ENCODE measurements at places on chromosomes 7 and 10.
A peak's percentile ranks its signal among the peaks of the same experiment; 100 is the strongest.

DNA sequence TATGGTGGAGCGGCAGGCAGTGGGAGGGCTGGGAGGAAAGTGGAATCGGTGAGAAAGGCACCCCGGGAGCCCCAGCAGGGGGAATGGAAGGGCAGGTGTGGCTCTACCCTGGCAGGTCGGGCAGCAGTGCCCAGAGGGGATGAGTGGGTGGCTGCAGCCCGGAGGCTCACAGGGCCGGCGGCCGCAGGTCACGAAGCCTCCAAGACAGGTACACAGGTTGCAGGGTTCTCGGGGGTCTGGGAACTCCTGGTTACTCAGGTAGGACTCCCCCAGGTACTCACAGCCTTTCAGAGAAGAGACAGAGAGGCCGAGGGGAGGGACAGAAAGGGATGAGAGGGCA lies 21.8 kb downstream of the KCP start:
- DNase-seq, result no peak

GRCh38 chr10:100878291-100878910 lies 34.4 kb upstream of the SLF2 start:
- DNase-seq, result peak; percentile 73

- no peak for DNase-seq
Observed at GRCh38 chr7:901388-902154, 25.2 kb downstream of the GET4 start.

DNA sequence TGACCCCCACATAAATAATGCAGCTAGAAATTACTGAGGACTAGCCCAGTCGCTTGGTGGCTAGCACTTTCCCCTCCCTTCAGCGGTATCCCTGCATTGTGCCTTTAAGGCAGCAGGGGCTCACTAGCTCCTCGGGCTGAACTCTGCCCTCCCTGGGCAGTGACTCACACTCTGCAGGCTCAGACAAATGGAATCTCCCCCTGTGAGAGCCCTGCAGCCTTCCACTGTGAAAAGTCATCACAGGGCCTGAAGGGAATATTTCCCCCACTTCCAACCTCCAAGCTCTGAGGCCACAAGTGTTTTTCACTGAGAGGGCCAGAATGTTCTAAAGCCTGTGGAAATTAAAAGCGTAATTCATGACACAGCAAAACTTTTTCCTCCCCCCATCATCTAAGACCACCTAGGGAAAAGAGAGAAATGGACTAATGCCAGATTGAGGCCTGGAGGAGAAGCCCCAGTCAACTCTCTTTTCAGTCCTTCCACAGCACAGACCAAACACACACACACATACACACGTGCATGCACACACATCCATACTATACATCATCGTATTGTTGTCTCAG lies 93.6 kb upstream of the COL1A2 start:
- DNase-seq, result no peak

DNA sequence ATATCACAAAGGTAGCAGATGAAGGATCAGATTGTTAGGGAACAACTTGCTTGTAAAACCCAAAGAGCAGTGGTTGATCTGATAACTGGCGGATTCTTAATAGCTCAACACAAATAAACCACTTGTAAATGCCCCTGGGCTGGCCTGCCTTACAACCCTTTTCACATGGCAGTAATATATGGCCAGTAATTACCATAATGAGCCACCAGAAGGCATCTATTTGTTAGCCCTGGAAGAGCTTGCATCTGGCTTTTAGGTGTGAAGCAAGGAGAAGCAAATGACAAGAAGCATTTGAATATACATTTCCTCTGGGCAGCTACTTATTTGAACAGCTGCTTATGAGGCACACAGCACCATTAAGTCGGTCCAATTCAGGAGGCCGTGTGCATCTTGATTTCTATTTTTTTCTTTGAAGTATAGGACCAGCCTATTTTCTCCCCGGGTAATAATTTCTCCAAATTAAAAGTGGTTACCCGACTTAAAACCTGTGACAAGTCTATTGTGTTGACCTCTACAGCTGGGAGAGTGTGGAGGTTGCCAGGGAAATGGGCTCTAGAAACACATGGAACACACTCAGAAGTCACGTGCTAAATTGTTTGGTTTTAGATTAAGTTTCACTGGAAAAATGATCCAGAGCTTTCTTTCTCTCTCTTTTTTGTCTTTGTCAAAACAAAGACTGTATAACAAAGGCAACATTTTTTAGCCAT lies 113.4 kb downstream of the SEM1 start:
- DNase-seq, result no peak

GRCh38 chr10:1809139-1809741 lies 71.9 kb upstream of the ADARB2 start:
- peak; percentile 21 for DNase-seq

- no peak for DNase-seq
Observed at GRCh38 chr10:26222563-26222962, 6.0 kb downstream of the GAD2 start.

DNA sequence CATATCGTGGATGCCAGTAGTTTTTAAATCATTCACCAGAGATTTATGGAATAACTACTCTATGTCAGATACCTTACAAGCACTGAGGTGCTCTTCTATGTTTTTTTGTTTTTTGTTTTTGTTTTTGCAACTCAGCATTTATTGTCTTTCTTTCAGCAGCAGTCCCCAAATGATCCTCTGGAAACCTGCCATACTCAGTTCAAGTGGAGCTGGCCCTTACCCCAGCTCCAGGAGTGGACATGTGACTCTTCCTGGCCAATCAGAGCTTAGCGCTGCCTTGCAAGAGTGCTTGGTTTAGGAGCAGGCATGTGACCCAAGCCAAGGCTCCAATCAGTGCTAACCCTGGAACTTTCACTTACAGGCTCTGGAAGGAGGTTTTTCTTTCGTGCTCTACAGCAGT lies 356.6 kb upstream of the ZMIZ1 start:
- DNase-seq, result no peak

- no peak for DNase-seq
Observed at GRCh38 chr7:21636694-21637093, 93.9 kb downstream of the DNAH11 start.

DNA sequence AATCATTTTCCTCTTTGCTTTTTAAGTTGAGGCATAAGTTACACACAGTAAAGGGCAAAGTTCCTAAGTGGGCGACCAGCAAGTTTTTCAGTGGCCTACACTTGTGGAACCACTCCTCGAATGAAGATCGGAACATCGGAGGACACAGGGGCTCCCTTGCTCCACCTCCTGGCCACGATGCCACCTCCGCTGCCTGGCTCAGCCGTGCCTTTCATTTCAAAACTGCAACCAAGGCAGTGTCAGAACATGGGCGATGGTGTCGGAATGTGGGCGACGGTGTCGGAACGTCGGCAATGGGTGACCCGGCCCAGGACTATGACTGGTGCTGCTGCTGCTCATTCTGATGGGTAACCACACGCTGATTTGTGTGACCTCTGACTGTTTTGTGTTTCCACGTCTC lies 9.6 kb upstream of the VIPR2 start:
- DNase-seq, result no peak

GRCh38 chr7:65872776-65873581 lies at the start of gene VKORC1L1:
VKORC1L1 (plus strand) TSS chr7:65873074; CDS start chr7:65873372, 298 bp downstream.
- peak; percentile 88 for DNase-seq

DNA sequence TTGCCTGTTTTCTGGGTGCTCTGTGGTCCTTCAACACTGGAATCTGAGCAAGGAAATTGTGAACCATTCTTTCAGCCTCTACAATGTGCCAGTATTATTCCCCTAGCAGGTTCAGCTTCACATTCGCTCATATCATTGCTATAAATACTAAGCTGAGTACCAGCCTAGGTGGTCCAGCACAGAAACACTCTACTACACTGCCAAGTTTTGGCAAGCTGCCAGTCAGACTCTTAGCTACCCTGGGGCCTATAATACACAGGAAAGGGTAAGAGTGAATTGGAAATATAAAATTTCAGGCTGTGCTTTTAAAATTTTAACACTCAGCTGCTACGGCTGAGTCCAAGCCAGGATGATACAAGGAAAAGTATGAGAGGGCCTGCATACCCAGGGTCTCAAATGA lies 49.9 kb upstream of the PPP1R3A start:
- no peak for DNase-seq

- DNase-seq, result no peak
Observed at GRCh38 chr10:71838264-71839211, 12.5 kb downstream of the PSAP start.

- peak; percentile 89 for DNase-seq
Observed at GRCh38 chr10:126387041-126387921, 996 bp downstream of the ADAM12 start.

- DNase-seq, result no peak
Observed at GRCh38 chr10:91629715-91630549, 2.9 kb downstream of the PPP1R3C start.

GRCh38 chr10:4742217-4742616 lies 83.8 kb upstream of the AKR1E2 start:
- no peak for DNase-seq

DNA sequence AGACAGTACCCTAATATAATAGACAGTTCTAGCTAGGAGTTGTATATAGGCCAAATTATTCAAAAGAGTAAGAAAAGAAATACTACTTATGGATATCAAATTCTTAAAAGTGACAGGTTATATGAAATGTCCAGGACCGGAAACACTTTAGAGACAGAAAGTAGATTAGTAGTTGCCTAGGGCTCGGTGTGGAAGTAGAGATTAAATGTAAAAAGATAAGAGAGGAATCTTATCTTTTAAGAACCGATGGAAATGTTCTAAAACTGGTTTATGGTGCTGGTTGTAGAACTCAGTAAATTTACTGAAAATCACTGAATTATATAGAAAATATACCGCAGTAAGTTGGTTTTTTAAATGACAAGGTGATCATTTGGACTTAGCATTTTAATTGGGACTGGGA lies 147.5 kb upstream of the ASAH2 start:
- DNase-seq, result no peak

- DNase-seq, result no peak
Observed at GRCh38 chr7:39384386-39384785, 181.8 kb upstream of the YAE1 start.

DNA sequence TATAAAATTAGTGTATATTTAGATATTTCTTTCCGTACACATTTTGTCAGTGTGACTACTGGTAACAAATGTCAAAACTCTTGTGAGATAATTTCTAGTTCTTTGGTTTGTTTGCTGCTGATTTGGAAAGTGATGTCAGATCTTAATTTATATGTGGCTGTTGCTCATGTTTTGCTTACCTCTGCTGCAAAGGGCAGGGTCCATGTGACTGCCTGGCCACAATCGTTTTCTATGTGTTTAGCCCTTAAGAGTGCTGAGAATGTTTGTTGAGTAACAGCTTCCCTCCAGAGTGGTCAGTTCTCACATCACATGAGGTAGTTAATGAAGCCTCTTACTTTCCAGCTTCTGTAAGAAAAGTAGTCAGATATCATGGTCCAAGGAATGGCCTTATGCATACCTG lies 4.2 kb downstream of the NRBF2 start:
- no peak for DNase-seq

- no peak for DNase-seq
Observed at GRCh38 chr10:75540981-75541380, 109.6 kb downstream of the LRMDA start.

- no peak for DNase-seq
Observed at GRCh38 chr10:71402005-71402404, 5.3 kb downstream of the CDH23 start.

DNA sequence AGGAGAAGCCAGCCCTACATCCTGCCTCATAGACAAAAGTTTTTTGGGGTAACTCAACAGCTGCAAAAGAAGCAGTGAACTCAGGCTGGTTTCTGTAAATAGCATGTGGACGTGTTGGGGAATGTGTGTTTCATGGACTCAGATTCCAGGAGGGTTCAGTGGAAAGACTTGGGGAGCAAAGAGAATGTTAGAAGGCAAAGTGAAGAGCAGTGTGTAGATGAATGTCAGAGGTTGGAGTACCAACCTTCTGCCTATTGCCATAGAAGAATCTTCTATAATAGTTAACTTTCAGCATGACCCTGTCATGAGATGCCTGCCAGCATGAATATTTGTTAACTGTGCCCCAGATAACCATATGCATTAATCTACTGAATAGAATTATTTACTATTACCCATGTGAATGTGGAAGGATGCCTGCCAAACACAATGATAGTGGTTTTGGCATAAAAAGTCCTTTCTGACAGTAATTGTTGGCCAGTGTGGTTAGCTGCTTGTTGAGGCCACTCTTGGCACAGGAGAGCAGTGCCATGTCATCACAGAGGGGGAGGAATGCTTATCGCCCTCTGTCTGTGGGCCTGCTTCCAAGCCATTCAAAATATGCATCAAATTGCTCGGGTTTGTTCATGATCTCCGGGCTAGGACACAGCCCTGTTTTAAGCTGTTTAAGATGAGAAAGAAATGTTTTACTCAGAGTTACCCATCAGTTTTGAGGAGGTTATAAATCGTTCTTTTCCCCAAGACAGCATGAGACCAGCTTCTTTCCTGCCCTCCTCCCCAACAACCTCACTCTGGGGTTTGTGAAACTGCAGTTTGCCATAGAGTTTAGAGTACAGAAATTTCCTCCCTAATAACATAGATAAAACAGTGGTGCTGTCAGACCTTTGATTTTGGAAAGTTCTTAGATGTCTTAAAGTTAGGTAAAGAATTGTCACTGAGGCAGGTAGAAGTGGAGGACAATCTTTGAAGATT lies 165.3 kb downstream of the WNT2 start:
- DNase-seq, result no peak

DNA sequence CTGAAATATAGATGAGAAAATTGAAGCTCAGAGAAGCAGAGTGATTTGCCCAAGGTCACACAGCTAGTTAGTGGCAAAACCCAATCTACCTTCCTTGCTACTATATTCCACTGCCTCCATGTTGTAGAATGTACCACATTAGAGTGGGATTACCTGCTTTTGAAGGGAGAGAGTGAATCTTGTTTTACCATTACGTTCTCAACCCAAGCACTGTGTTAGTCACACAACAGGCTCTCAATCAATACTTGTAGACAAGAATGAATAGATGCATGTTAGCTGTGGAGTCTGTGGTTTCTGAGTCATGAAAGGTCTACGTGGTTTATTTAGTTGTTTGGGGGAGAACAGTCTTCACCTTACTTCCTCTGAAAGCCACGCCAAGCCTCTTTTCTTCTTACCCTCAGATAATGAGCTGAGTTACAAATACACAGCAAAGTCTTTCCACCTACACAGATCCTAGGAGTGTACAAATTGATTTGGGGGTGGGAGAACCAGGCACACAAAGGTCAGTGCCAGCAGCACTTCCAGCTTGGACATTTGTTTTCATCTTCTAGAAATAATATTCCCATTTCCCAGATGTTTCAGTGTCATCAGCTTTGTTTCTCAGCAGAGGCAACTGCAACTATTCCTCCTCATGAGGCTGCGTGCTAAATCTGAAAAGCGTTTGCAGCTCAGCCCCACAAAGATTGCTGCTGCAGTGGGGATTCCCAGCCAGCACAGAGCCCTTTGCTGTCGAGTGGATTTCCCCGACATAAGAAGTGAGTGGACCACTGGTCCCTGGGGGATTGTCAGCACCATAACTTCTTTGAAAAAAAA lies 71.5 kb upstream of the ADO start:
- DNase-seq, result no peak

All from spinal cord (tissue), 10 donors.